NCI-H2081 treated with DMSO at 0.1 percent for 48 hours (cell line): ENCODE measurements at places on chromosomes 5 and 9.

DNA sequence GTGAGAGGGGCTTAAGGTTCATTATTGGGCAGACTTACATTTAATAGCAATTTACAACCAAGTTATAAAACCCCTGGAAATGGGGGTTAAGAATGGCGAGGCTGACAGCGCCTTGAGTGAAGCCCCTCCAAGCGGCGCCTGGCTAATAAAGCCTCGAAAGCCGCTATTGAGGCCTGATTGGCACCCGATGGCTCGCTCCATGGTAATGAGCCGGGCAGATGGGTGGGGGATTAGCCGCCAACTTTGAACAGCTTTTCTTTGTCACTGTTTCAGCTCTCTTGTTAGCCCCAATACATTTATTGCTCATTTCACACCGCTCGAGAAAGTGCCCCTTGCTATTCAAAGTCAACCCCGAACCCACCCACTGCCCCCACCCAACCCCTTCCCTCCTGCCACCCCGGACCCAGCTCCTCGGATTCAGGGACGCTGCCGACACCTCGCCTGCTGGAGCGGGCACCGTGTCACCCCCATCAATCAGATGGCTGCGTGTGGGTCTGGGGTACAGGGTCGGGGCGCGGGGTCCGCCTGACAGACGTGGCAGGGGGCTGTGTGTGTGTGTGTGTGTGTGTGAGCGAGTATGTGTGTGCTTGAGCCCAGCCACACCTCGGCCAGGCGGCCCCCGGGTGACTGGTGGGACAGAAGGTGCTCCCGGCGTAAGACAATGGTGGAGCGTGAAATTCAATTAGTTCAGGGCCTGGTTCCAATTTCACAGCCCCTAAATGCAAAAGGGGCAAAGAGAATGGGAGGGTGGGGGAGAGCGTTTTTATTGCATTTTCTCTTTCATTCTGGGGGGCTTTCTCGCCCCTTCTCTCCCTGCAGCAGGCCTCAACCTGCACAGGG, 34.2 kb downstream of the ASS1 start:
- no peak for DNase-seq

- DNase-seq: no peak
Observed at GRCh38 chr5:124963236-124963919, 216.9 kb upstream of the ZNF608 start.

GRCh38 chr5:167546270-167546669, 745.2 kb upstream of the WWC1 start:
- DNase-seq: peak; percentile 14

- no peak for DNase-seq
Observed at GRCh38 chr9:8812888-8813287, 1013.3 kb upstream of the DMAC1 start.

DNA sequence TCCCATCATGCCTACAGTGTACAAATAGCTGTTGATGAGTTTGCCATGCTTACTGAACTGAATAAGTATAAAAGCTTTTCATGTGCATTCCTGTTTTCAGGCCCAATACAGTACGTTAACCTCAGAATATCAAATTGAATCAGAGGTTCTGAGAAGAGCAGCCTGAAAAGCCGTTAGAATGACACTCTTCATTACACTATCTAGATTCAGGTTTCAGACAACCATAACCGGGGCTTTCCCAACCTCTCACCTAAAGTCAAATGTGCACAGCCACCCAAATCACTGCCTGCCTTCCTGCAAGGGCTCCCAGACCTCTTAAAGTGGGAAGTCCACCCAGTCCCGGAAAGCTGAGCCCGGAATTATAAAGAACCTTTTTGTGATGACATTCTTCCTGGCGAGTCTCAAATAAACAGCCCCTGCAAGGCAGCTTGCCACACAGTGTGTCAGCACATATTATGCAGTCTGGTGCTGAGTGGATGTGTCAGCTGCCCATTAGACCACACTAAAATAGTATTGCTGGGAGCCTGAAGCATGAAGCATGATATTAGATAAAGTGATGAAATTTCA, 245.8 kb downstream of the TLE4 start:
- DNase-seq: no peak

- no peak for DNase-seq
Observed at GRCh38 chr5:120817044-120817985, 353.2 kb downstream of the PRR16 start.

GRCh38 chr5:141876628-141877355, 1.4 kb downstream of the PCDH1 start:
- DNase-seq: no peak

DNA sequence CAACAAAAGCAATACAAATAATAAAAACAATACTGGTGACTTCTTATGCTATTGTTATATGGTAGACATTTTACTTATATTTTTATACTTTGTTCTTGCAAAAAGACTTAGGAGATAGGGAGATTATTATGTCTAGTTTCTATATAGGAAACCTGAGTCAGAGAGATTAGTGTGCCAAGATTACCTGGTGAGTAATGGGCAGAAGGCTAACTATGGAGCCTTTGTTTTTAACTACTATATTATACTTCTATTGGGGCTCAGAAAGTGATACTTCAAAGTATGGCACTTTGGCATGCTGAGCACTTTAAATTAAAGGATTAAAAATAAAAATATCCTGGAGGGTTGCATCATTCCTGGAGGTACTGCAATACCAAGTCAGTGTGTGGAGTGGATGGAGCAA, 117.5 kb upstream of the CLINT1 start:
- DNase-seq: no peak

GRCh38 chr5:68838157-68838718, 255.6 kb upstream of the SLC30A5 start:
- DNase-seq: no peak

DNA sequence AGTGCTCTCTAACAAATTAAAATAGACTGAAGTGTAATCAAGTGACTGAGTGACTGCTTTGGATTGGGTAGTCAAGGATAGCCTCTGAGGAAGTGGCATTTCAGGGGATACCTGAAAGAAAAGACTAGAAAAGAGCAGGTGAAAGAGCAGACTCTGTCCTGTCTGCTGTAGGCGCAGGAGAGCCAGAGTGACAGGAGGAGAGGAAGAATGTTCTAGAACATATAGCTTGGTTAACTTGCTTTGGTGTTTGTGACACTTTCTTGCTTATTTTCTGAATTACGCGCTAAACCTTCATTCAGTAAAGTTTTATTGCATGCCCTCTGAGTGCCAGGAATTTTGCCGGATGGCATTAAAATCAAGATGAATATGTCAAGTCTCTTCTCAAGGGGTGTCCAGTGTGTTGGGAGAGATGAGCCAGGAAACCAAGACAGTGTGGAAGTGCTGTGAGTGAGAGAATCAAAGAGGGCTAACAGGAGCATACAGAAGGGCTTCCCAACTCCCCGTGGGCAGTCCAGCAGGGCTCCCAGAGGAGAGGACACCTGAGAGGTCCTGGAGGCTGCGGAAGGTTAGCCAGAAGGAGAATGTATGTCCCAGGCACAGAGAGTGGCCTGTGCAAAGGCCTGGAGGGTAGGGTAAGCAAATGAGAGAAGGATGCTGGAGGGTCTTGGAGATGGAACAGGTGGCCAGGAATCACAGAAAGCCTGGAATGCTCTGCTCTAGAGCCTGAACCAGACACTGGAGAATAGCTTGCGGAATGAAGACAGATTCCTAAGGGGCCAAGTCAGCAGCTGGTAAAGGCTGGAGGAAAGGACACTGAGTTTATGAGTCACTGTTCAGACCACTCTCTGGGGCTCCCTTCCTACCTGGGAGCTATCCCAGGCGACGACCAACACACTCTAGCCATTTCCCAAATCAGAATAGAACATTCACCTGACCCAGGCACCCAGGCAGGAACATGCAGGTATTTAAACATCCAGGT, 59.3 kb downstream of the SLC22A5 start:
- DNase-seq: no peak

GRCh38 chr9:118882684-118883083, 486.6 kb downstream of the BRINP1 start:
- no peak for DNase-seq

- DNase-seq: no peak
Observed at GRCh38 chr9:68797116-68797515, 92.1 kb downstream of the PIP5K1B start.

DNA sequence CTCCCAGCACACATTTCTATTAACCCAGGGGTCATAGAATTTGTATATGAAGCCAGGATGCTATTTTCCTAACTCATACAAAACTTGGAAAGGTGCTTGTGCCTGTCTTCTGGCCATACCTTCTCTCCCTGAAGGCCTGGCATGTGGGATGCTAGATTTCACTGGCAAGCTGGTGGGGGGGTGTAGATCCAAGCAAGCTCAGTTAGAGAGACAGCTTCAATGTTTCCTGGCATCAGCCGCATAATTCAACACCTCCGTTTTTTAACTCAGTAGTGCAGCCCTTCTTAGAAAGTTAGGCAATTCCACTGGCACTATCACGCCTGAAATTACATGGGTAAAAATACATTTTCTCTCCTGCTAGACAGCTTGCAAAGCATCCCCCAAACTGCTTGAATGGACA, 51.8 kb downstream of the MEGF10 start:
- no peak for DNase-seq

- no peak for DNase-seq
Observed at GRCh38 chr5:30994902-30995301, 198.6 kb upstream of the CDH6 start.

GRCh38 chr9:805151-805550, 36.3 kb upstream of the DMRT1 start:
- no peak for DNase-seq

GRCh38 chr9:7613931-7614330, 185.6 kb downstream of the DMAC1 start:
- no peak for DNase-seq

GRCh38 chr5:41973887-41974286, 48.8 kb downstream of the FBXO4 start:
- DNase-seq: no peak

GRCh38 chr5:151684690-151685361, 1.9 kb downstream of the SPARC start:
- DNase-seq: no peak

DNA sequence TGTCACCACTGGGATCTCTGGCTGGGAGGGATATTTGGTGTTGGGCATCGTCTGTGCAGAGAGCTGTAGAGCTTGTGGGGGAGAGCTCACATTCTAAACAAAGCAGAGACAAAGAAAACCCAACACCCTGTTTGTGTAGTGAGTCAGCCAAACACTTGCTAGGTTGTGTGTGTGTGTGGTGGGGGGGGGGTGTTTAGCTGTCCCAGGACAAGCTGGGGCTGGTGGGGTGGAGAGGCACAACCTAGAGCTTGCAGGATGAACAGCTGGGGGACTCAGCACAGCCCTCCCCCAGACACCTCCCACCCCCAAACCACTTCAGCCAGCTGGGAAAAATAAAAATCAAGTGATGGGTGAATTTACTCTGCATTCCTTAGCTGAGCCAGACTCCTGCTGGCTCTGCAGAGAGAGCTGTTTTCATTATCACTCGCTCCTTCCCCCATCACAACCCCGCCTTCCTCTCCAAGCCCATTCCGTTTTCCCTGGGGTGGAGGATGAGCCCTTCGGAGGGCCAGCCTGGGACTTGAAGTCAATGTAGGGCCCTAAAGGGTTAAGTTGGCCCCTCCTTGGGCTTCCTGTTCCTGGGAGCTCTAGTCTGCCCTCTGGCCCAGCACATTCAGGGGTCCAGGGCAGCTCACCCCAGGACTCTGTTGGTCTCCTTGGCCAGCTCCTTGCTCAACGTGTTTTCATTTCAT, 2.6 kb downstream of the OLFML2A start:
- no peak for DNase-seq

DNA sequence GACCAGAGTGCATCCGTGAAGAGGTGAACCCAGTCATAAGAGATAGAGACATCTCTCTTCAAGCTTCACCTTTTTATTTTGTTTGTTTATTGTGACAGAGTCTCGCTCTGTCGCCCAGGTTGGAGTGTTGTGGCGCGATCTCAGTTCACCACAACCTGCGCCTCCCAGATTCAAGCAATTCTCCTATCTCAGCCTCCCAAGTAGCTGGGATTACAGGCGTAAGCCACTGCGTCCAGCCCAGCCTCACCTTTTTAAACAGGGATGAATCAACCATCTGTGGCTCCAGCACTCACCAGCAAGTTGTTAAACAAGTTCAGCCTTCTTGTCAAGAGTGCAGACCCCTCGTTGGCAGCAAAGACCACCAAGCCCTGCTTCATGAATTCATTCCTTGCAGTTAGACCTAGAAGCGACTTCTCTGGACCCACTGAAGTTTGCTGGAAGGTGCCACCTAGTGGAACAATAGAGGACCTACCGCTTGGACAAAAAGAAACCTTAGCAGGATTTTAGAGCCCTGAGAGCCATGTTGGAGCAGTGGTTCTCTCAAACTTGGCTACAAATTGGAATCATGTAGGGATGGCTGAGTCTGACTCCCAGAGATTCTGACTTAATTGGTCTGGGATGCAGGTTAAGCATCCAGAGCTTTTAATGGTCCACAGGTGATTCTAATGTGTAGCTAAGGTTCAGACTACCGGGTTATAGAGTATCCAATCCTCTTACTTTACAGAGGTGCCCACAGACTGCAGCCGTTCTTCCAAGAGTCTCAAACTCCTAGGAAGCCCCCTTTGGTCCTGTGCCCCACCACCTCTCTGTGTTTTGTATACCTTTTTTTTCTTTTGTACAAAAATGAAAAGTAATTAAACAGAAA, 10.5 kb upstream of the GALNT10 start:
- peak; percentile 20 for DNase-seq

DNA sequence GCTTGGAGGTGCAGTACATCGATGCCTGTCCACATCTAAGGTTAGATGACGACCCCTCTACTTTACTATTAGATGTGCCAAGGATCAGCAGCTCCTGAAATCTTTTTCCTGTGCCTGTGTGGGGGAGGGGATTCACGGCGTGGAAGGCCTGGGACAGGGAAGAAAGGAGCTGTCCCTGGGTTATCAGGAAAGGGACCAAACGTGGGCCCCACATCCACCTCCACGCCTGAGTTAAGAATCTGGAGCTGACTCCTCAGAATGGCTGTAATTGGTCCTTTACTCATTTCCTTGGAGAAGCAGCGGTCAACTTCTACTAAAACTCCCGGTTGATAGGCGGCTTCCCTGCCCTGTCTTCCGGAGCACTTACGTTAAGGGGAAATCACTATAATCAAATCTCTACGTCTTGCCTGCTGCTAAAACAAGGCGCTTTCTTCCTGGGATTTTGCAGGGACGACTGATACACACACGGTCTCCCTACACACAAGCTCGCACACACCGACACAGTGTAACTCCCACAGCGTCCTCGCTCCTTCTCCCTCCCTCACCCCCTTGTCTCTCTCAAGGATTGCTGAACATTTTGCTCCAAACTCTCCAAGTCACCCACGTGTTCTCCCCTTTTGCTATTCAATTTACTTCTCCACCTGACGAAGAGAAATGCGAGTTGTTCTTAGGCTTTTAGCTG, 1.4 kb downstream of the PDE4D start:
- no peak for DNase-seq

GRCh38 chr9:100848726-100849125, 179.8 kb upstream of the PLPPR1 start:
- DNase-seq: no peak
